ENCODE measurements at places on chromosomes 2 and 18. TPM values are rescaled to one million over a fixed set of nuclear protein-coding genes. Genes with fewer than 3 reads are reported as not detected.

DNA sequence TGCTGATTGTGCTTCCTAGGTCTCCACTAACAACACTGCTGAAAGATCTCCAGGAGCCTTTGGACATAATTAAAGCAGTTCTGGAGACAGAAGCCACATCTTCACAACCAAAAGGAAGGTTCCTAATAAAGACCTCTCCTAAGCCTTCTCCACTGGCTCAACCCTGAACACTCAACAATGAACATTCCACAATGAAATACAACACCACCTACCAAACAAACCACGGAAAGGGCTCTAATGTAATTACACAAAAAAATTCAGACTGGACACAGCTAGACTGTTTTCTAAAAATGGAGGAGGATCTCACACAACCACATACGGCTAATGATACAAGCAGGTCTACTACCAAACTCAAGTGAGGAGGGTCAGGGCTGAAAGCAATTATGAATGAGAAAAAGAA lies 43.6 kb downstream of the NOL10 start:
- no peak for DNase-seq

DNA sequence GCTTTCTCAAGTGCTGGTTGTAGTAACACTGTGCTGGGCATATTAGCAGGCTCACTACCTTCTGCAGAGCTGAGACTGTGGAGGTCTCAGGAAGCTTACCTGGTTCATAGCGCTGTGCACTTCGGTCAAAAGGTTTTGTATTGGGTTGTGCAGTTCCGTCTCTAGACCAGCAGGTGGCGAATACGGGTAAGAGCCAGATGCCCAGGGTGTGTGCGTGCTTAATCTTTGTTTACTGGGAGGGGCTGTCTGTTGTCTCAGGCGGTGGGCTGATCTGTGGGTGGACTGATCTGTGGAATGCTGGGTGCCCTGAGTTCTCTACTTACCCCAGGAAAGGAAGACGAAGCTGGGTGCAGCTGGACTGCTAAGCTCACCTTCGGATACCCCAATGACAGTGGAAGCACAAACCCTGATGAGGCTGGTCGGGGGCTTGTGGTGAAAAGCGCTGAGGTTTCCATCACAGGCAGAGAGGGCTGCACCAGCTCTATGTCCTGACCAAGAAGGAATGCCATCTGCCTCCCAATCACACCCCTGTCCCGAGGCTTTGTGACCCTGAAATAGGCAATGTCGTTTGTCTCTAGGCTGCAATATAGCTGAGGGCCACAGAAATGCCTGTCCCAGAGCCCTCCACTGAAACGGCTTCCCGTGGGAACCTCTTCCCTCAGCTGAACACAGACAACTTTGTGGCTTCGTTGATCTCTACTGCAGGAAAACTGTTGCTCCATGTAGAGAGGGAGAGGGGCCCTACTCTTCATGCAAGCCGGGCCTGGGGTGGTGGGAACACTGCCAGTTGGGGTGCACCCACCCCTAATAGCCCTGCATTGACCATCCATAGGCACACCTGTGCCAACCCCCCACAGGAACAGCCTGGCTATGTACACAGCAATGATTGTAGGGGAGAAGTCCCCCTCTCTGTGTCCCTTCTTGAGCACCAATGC lies 45.9 kb upstream of the FAM117B start:
- DNase-seq, result peak; percentile 69

HJURP gene
- total RNA-seq, result 106 TPM

CPO gene
- total RNA-seq, result not detected

VSNL1 gene
- total RNA-seq, result not detected

DNA sequence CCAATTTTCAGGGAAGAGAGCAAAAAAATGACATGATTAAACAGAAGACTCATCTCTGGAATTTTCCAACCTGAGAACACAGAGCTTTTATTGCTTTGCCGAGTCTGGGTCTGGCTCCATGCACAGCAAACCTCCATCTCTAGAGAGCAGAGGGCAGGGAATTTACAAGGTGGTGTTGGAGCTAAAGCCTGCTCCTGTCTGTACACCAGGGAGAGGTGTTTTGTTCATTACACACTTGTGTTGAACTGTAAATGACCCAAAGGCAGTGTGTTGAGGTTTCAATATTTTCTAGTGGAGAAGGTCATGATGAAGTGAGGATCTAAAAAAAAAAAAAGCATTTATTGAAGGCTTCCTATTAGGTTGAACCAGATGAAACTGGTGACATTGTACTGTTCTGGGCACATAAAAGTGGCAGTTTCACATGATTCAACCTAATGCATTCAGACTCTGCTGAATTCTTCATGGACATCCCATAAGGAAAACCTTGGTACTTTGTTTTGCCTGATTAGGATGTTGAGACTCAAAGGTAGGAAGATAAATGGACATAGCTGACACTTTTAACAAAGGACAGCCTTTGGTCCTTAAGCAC lies 238.3 kb downstream of the CLIP4 start:
- DNase-seq, result no peak

GRCh38 chr2:144014103-144014502 lies 505.8 kb downstream of the ZEB2 start:
- no peak for DNase-seq

- DNase-seq, result no peak
Observed at GRCh38 chr2:98043101-98043500, 43.9 kb upstream of the VWA3B start.

DNA sequence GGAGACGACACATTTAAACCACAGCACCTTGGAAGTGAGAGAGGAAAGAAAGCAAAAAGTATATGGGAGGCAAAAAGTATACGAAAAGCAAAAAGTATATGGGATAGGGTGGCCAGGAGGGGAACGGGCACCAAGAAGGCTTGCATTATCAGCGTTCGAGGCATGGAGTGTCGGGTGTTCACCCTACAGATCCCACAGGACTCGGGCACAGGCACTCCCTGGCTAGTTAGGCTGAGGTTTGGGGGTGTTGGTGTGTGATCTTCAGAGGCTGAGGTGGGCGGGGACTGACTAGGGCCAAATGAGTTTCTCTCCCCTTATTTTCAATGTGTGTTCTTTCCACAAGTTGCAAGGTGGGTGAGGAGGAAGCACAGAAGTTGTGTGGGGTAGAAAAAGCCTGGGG lies 86.6 kb downstream of the EVA1A start:
- no peak for DNase-seq

GRCh38 chr18:13369353-13369752 lies 150.8 kb downstream of the LDLRAD4 start:
- DNase-seq, result no peak

DNA sequence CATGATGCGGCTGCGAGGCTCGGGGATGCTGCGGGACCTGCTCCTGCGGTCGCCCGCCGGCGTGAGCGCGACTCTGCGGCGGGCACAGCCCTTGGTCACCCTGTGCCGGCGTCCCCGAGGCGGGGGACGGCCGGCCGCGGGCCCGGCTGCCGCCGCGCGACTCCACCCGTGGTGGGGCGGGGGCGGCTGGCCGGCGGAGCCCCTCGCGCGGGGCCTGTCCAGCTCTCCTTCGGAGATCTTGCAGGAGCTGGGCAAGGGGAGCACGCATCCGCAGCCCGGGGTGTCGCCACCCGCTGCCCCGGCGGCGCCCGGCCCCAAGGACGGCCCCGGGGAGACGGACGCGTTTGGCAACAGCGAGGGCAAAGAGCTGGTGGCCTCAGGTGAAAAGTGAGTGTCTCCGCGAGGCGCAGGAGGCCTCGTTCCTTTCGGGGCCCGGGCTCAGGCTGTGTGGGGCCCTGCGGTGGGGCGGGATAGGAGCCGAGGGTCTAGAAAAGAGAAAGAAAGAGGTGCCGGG lies 520 bp downstream of the GLS start:
- DNase-seq, result no peak

GRCh38 chr2:156908825-156909224 lies 348.7 kb upstream of the GALNT5 start:
- no peak for DNase-seq

DNA sequence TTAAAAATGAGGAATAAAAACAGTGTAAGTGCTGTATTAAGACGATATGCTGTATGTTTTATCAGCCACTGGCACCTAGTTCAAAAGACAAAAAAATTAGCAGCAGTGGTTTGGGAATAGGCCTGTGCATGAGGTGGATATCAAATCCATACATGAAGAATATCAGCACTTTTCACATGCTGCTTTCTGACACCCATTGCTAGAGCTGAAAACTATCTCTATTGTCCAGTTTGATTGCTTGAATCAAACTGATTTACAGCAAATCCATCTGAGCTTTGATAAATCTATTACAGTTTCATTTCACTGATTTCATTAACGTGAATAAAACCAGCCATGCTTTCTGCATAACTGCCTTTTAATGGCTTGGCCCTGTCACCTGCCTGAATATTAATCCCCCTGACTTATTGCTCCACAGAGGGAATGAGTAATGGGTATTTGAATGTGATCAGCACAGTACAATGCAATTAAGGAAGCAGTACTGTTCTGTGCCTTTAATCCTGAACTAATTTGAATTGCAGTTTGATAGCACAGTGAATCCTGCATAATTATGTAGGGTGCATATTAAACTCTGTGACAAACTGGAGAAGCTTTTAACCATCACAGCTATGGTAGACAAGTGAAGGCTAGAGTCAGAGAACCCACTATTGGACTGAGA lies 154.0 kb downstream of the GPD2 start:
- DNase-seq, result no peak

- DNase-seq, result no peak
Observed at GRCh38 chr18:8762968-8763367, 57.6 kb downstream of the MTCL1 start.

DNA sequence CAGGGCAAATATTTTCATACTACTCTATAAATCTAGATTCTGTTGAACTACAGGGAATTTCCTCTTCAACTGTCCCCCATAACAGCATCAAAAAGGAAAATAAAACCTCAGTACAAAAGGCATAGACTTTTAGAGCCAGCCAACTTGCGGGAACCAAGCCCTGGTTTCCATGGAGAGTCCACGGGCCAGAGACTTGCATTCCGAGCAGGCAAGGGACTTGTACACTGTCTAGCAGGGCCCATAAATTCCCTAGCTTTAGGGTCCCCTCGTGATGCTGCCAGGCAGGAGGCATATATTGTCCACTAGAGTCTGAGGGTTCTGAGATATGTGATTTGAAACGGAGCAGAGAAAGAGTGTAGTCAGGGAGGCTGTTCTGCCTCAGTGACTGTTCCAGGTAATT lies 153.1 kb upstream of the SLC14A2 start:
- no peak for DNase-seq

KCNG3 gene
- 0.55 TPM for total RNA-seq

DNA sequence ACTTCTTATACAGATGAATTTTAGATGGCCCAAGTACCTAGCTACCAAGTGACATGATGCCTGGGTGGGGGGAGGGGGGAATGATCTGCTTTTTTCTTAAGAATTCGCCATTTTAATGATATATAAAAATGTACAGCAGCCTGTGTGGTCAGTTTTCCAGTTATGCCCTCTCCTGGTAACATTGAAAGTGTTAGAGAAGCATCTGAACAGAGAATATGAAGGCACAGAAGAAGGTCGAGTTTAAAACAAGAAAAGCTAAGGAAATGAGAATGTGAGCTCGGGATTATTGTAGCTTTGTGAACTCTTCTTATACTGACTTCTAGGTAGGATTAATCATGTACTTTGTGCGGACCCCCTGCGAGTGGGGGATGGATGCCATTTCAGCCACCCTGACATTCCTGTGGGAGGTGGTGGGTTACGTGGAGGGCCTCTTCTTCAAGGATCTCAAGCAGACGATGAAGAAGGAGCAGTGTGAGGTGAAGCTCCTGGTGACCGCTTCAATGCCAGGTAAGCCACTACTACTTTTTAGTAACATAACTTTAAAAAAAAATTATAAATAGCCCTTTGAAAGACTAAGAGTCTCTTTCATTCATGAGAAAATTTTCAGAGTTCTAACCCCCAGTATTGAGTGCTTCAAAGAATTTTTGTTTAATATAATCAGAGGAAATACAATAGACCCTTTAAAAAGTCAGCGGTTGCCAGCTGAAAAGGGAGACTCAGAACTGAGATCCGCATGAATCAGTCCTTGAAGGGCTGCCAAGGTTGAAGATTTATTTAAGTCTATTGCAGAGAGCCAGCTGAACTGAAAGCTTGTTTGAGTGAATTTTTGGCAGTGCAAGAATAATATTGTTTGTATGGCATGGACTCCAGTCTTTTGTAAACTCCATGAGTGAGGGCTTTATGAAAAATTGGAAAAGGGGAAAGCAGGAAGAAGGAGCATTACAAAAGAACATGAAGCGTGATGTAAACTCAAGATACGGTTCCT lies 68.6 kb upstream of the RPE start:
- DNase-seq, result no peak

DNA sequence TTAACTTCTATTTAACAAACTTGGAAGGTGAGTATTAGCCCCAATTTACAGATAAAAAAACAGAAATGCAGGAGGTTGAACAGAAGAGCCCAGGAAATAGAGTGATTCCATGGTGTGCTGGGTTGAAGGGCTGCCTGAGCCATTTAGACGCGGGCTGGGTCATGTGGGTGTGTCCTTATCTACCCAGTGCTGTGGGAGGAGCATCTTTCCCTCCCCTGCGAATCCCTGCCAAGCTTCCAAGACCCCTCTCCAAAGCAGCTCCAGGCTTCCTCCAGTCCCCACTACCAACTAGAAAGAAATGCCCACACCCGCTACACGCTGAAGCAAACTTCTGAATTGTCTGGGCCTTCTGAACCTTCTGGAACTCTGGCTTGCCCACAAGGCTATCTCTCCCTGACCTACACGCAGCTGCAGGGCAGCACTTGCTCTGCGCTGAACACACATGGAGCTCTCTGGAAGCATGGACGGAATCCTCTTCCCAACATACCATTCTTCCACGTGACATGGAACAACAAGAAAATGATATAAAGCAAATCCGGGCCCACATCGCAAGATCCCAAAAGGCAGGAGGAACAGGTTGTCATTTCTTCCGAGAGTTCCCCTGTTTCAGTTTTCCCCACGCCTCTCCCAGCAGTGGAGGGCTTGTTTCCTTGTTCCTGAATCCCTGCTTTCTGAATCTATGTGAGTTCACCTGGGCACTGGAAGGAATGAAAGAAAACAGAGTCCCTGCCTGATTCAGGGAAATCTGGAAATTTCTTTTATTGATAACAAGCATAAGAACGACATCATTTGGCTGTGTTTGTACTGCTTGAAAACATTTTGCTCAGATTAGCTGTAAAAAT lies 562.7 kb upstream of the ID2 start:
- no peak for DNase-seq

DNA sequence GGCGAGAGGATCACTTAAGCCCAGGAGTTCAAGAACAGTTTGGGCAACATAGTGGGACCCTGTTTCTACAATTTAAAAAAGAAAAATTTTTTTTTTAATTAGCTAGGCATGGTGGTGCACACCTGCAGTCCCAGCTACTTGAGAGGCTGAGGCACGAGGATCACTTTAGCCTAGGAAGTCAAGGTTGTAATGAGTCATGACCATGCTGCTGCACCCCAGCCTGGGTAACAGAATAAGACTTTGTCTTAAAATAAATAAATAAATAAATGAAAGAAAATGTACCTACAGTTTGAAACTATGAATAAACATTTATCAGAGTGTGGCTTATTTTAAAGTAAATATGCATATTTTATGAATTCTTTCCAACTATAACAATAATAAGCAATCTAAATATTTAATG lies 16.7 kb downstream of the PDE1A start:
- no peak for DNase-seq

- no peak for DNase-seq
Observed at GRCh38 chr2:128416109-128416785, 97.6 kb upstream of the HS6ST1 start.

All from NCI-H460 (cell line).